Epithelial cell of alveolus of lung (primary cell): ENCODE measurements at places on chromosomes 11 and 22. TPM values are rescaled to one million over a fixed set of nuclear protein-coding genes. Genes with fewer than 3 reads are reported as not detected.

The SERPING1 gene
- total RNA-seq, result 106 and 234 TPM in 2 replicates

The NRIP3 gene
- 2.2 and 20.8 TPM in 2 replicates for total RNA-seq

The PAMR1 gene
- 22.2 and 123 TPM in 2 replicates for total RNA-seq

The RIMBP3C gene
- total RNA-seq, result under 0.01 TPM in 2 replicates

The IFTAP gene
- 23.4 and 57.6 TPM in 2 replicates for total RNA-seq

The FAM181B gene
- under 0.01 TPM in 1 of 2 replicates, not detected in the other for total RNA-seq

The OR8A1 gene
- total RNA-seq, result not detected in 2 replicates

The PRODH gene
- not detected in 2 replicates for total RNA-seq

The HTR3B gene
- not detected in 2 replicates for total RNA-seq

The SLC6A5 gene
- not detected in 2 replicates for total RNA-seq

The RAG1 gene
- 0.65 and 1.2 TPM in 2 replicates for total RNA-seq

The APOBEC3F gene
- total RNA-seq, result 3.9 and 5.5 TPM in 2 replicates

The NRXN2 gene
- total RNA-seq, result not detected in 2 replicates

The KRTAP5-11 gene
- not detected in 2 replicates for total RNA-seq

The CDHR5 gene
- total RNA-seq, result 0.26 TPM in 1 of 2 replicates, not detected in the other

The TIMP3 gene
- 48.7 and 309 TPM in 2 replicates for total RNA-seq

The RIBC2 gene
- 0.91 and 1.4 TPM in 2 replicates for total RNA-seq
